ENCODE measurements at places on chromosomes 4 and X.

GRCh38 chrX:118976599-118977340, 2.4 kb downstream of the LONRF3 start:
- DNase-seq = no peak

- DNase-seq = peak; percentile 53
Observed at GRCh38 chr4:82706349-82707000, 92.1 kb downstream of the SCD5 start.

GRCh38 chr4:26197018-26197779, 123.6 kb upstream of the RBPJ start:
- peak; percentile 85 for DNase-seq

DNA sequence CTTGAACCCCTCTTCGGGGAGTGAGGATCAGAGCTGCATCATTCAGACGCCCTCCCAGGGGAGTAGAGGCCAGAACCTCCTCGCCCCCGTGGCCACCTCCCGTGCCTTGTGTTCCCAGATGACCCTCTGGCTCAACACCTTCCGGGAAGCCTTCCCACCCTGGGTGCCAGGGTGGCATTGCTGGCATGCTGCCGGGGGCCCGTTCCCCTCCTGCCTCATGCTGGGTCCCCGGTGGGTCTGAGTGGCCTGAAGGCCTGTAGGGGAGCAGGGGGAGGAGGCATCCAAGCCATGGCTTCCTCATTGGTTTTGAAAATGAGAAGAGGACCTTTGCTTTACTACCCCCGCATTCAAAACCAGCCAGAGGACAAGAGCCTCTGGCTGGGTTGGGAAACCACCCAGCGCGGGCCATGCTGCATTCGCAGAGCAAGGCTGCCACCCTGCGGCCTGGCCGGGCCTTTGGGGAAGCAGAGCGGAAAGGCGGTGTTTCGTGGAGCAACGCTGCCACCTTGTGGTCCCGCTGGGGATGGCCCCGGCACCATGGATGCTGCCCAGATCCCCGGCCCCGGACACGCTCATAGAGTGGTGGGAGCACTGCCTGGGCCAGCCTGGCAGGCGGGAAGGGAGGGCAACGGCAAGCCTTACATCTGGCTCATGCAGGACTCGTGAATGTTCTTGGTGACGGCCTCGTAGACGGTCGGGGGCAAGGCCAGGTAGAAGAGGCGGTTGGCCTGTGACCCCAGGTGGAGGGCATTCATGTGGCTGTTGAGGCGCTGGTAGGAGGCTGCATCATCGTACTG, 11.9 kb downstream of the G6PD start:
- DNase-seq = peak; percentile 83

- no peak for DNase-seq
Observed at GRCh38 chr4:151192556-151193235, 84.3 kb upstream of the PRSS48 start.

DNA sequence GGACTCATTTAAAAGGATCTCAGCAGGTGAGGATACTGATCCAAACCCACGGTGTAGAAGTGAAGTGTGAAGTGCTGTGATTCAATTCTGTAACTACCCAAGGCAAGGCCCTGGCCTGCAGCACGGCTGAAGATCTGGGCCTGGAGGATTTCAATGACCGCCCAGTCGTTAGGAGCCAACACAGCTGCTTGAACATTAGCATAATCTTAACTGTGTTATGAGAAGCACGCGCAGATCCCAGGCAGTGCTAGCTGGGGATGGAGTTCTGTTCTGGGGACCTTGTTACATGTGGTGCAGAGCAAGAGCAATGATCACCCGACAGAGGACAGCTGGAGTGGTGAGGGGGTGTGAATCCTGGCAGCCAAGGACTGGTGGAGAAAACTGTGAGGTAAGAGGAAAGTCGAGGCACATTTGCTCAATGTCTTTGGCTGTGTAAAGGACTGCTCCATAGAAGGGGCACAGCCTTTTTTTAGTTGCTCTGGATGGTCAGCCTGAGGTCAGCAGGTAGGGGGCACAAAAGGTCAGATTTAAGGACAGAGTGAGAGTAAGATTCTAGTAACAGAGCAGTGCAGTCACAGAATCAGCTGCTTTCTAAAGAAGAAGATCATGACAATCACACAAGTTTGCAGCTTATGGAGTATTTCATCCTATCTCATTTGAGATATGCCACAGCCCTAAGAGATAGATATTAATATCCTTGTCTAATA, 181.8 kb downstream of the DCLK2 start:
- DNase-seq = no peak

Data from fibroblast of villous mesenchyme (primary cell).